ENCODE measurements at places on chromosomes 5 and 9.

DNA sequence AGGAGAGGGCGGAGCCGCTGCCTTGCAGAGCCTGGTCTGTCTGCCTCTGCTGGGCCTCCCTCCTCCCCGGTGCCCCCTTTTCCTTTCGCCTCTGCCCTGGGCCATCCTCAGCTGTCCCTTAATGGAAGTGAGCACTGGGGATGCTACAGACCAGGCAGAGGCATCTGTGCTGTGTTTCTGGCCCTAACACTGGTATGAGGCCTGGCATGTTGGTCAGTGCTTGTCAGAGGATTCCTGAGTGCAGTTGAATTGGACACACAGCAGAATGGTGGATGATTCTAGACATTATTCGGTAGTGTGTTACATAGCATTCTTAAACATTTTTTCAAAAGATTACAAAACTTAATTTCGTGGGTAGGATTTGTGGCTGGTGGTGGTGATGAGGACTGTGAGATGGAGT lies 88.6 kb downstream of the EHMT1 start:
- DNase-seq = no peak

- no peak for DNase-seq
These were observed 188.3 kb downstream of the GABBR2 start for GRCh38 chr9:98520221-98520960.

GRCh38 chr5:54895816-54896341 lies 89.5 kb downstream of the ESM1 start:
- DNase-seq = no peak

GRCh38 chr9:89996773-89997172 lies 392.0 kb downstream of the GADD45G start:
- DNase-seq = no peak

- DNase-seq = no peak
These were observed 64.3 kb downstream of the CSNK1A1 start for GRCh38 chr5:149486726-149487635.

Data from HAP-1 (cell line).